ENCODE measurements at places on chromosomes 6 and 20.

DNA sequence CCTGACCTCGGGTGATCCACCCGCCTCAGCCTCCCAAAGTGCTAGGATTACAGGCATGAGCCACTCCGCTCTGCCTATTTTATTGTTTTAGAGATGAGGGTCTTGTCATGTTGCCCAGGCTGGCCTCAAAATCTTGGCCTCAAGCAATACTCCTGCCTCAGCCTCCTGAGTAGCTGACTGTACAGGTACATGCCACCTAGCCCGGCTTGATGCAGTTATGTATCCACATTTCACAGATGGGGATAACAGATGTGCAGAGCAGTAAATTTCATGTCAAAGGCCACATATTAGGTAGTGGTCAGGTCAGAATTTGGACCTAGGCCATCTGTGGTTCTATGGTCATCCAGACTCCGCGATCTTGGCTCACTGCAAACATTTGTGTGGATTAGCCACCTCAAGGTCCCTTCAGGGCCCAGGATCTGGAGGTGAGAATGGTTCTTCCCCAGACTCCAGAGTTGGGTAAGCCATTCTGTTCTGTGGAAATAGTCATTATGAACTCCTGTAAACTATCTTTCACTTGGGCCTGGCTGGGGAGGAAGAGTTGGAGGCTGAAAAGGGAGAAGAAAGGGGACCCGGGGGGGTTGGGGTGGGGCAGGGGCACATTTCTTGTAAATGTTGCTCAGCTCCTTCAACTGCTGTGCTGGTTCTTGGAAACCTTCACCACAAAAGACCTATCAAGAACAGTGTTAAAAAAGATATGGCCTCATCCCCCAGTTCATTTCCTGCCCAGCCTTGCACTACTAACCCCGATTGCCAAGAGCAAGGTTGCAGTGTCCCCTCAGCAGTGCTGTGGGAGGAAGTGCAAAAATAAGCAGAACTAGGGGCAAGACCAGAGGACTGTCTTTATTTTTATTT lies 13.0 kb downstream of the PIM1 start:
- no peak for DNase-seq

- no peak for DNase-seq
Measured at GRCh38 chr20:33770005-33770404, 38.2 kb downstream of the ZNF341 start.

GRCh38 chr6:48553467-48554189 lies 442.6 kb upstream of the PTCHD4 start:
- no peak for DNase-seq

DNA sequence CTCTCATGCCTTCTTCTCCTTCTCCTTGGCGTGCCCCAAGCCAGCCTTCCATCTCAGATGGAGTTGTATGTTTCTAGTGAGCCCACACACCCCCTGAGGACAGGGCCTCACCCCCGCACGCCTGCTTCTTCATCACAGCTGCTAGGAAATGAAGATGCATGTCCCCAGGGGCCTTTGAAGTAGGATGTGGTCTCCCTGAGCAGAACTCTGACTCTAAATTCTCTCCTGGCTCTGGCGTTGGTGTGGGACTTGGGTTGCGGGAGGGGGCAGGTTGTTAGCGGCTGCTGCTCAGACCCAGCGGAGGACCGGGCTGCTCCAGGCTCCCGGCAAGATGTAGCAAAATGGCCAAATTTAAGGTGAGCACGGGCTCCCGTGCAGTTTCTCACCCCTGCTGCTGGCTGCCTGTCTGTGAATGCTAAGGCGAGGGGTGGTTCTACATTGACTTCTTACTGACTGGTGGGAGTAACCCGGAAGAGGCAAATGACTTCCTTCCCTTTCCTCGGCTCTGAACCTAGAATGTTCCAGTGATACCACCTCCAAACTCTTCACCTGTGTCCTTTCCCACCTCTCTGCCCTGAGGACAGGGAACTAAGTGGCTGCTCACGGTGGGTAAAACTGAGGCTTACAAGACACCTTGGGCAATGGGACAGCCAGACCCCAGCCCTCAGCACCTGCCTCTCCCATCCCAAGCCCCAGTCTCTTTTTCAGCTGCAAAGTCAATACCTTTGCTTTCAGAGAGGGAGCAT lies 8.8 kb downstream of the SYNJ2 start:
- no peak for DNase-seq

DNA sequence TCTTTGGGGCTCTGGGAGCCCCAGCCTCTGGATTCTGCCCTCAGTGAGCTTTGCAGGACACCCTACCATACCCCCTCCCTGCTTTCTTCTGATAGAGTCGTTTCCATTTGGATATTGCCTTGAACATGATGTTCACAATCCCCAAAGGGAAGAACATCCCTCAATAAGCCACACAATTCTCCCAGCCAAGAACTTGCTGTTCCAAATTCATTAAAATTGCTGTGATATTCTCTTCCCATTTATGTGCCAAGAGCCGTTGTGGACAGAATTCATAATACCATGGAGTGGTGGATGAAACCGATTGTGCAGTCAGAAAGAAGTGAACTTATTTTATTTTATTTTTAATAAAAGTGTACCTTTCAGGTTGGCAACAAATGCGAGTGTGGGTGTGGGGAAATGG lies 95.8 kb downstream of the DHX35 start:
- no peak for DNase-seq

DNA sequence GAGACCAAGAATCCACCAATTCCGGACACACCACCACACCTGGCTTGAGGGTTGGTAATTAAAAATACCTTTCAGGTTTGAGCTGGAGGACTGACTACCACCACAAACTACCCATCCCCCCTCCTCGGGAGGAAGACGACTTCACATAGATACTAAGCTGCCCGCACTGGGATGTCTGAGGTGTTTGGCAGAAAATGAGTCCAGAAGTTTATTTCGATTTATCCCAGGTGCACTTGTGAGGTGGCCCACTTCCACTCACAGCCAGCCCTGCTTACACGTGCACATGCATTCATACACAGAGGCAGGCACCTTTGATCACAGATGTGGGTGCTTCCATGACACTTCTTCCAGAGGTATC lies 187.1 kb downstream of the ID4 start:
- DNase-seq: no peak

DNA sequence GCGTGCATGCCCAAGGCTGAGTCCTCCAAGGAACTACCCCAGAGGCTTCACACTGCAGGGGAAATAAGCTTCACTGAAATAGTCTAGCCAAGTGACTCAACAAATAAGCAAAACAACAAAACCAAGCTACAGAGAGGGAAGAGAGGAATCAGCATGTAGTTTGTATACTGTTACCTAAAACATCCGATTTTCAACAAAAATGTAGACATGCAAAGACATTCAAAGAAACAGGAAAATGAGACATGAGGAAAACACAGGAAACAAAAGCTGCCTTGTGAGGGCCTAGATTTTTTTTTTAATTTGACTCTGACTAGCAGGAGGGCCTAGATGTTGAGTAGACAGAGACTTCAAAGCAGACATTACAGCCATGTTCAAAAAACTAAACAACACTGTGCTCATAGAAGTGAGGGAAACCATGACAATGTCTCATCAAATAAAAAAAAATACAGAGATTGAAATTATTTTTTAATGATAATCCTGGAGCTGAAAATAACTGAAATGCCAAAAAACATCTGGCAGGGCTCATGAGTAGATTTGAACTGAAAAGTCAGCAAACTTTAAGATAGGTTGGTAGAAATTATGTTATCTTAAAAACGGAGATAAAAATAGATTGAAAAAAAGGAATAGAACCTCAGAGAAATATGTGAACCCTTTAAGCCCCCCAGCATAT lies 16.4 kb upstream of the KIF25 start:
- DNase-seq: no peak

- no peak for DNase-seq
Measured at GRCh38 chr6:13863699-13864155, 49.4 kb upstream of the MCUR1 start.

DNA sequence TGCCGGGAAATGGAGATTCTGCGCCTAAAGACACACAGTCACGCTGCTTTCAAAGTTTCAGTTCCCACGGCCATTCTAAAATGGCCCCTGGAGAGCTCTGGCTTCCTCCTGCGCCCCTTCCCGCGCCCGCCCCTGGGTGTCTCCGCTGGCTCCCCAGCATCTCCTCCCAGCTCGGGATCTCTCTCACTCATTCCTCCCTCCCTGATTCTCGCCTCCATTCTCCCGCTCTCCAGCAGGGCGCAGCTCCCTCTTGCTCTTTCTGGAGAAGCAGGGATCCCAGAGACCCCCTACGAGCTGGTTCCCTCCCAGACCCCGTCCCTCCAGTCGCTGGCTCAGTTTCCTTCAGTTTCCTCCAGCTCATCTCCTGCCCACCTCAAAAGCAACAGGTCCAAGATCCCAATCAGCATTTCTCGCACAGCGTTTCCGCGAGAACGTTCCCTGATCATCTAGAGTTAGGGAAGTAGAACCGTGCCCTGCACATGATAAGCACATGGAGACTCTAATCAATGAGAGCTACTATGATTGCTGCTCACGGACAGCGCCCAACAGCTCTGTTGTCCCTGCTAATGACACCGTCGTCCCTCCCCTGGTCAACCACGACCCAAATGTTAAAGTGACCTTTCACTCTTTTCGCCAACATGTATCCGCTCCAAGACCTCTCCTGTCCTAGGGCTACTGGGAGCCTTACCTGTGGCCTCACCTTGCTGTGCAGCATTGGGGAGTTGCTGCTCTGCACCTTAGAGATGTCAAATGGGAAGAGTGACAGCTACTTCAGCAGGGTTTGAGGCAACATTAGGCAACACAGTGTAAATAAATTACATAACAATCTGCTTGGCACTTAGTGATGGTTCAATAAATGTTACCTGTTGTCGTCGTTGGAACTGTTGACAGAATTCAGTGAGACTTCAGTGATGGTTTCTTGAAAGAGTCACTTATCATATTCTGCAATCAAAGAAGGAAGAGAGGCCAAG lies 218.5 kb upstream of the QKI start:
- DNase-seq: no peak

DNA sequence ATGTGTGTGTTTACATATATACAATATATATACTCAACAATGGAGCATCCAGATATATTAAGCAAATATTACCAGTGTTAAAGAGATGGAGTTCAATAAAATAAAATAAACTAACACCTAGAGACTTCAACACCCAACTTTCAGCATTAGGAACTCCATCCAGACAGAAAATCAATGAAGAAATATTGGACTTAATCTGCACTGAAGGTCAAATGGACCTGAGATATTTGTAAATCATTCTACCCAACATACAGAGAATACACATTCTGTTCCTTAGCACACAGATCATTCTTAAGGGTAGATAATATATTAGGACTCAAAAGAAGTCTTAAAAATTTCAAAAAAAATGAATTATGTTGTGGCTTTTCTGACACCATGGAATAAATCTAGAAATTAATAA lies 832.3 kb upstream of the ADGRB3 start:
- no peak for DNase-seq

GRCh38 chr6:120779441-120779840 lies 554.8 kb downstream of the TBC1D32 start:
- DNase-seq: no peak

DNA sequence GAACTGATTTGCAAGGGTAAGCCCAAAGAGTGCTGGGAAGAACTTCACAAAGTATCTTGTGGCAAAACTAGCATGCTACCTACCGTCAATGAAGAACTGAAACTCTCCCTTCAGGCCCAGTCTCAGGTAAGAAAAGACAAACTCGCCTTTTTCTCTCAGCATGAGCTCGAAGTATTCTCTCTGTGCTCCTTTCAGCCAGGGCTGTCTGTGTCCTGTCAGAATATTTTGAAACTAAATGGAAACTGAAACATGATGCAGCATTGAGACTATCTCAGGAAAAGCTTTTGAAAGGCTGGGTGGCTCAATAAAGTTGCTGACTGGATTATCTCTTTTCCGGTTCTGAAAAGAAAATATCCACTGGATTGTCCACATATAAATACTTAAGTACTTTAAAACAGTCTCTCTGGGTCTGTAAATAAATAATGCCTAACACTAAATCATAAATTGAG lies 696 bp downstream of the CALHM5 start:
- no peak for DNase-seq

All from BE2C (cell line).